ENCODE measurements at places on chromosomes 7 and 10.

- DNase-seq: no peak
Observed at GRCh38 chr10:43955002-43955596, 306.4 kb upstream of the ZNF32 start.

DNA sequence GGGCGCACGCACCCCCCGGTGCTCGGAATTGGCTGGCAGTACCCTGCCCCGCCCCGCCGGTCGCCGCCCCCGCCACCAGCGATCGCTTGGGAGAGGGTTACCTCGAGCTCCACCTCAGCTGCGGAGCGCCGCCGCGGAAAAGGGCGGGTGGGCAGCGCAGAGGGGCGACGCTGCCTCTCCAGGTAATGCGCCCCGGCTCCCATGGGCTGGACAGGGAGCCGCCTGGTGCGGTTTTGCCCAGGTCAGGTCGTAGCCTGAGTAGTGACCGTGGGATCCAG is 1.3 kb downstream of the PFKFB3 start:
- DNase-seq: no peak

GRCh38 chr7:88109612-88110011 is 110.2 kb downstream of the SRI start:
- DNase-seq: no peak

DNA sequence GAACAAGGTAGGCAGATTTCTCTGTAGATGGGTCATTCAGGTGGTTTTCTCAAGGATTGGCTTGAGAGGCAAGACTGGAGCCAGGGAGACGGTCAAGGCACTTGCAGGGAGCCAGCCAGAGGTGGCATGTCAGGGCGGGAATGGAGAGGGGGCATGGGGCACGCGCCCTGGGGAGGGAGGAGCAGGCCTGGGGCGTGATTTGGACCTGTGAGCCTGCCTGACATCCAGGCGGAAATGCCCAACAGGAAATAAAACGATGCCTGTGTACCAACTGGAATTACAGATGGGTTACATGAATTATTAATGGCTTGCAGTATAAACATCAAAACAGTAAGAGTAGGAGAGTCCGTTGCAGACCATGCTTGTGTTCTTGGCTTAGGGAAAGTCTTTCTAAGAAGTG is 8.6 kb upstream of the SUN1 start:
- no peak for DNase-seq

- DNase-seq: no peak
Observed at GRCh38 chr7:14777806-14778205, 124.7 kb downstream of the DGKB start.

DNA sequence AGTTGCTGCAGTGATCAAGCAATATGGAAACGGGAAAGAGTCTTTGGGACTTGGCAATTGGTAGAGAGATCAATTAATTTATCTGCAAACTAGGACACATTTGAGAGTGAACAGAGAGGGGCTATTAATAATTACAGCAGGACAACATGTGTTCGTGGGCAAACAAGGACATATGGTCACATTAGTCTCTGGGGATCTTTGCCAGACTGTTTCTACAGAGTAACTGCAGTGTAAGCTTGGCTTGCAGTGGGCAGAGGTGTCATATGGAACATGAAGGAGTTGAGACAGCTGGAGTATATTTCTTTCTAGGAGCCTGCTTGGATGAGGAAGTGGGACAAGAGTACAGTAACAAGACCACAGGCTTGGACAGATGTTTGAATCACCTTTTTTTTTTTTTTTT is 232.1 kb upstream of the LYZL1 start:
- DNase-seq: no peak

GRCh38 chr10:67668448-67668847 is 27.5 kb downstream of the CTNNA3 start:
- no peak for DNase-seq

- no peak for DNase-seq
Observed at GRCh38 chr7:122337011-122337410, 32.5 kb upstream of the FEZF1 start.

GRCh38 chr10:124626759-124627380 is 117.3 kb downstream of the FAM53B start:
- no peak for DNase-seq

GRCh38 chr7:131501422-131501821 is 55.0 kb downstream of the PODXL start:
- no peak for DNase-seq

GRCh38 chr7:8014399-8014798 is 45.8 kb downstream of the GLCCI1 start:
- no peak for DNase-seq

- no peak for DNase-seq
Observed at GRCh38 chr10:86287110-86287793, 79.3 kb downstream of the GRID1 start.

- DNase-seq: no peak
Observed at GRCh38 chr10:112954974-112955581, 5.0 kb downstream of the TCF7L2 start.

GRCh38 chr7:159179241-159179640 is 34.6 kb upstream of the VIPR2 start:
- DNase-seq: no peak

- no peak for DNase-seq
Observed at GRCh38 chr7:132882714-132883428, 199.0 kb downstream of the CHCHD3 start.
